ENCODE measurements at places on chromosomes 5 and 9.

GRCh38 chr5:53025487-53025886, 36.3 kb downstream of the ITGA2 start:
- no peak for DNase-seq

GRCh38 chr5:180898621-180899246, at the start of gene BTNL8:
Gene BTNL8, plus strand, starts transcription at chr5:180899159. Its CDS starts 152 bp downstream, at chr5:180899311.
- no peak for DNase-seq

- no peak for DNase-seq
These were observed 94.3 kb downstream of the PRKACG start for GRCh38 chr9:68919661-68920060.

DNA sequence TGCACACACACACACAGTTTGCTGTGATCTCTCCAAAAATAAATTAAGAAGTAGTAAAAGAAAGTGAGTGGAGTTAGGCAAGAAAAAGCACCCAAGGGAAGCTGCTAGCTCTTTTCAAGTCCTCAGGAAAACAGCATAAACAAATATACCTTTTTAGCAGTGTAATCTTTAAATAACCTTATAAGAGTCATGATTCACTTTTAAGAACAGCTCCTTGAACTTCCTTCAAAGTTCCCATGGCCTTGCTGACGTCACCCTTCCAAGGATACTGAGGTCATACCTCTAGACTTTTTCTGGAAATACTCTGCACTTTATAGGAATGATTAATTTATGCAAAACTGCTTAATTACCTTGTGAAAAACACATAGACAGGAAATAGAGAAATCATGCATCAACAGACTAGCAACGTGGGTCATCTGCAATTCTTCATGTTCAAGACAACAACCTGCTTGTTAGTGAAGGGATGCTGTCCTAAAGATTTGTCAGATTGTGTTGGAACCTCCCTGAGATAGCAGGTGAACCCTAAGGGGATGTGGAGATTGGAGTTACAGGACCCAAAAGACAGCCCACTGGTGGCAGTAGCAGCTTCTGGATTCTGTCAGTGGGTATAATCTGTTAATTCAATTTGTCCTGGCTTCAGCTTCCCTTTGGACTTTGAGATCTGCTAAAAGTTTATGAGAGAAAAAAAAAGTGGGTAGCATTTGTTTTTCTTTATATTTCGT, 229.0 kb downstream of the ELAVL2 start:
- no peak for DNase-seq

GRCh38 chr5:152505442-152506042, 100.5 kb upstream of the NMUR2 start:
- peak; percentile 31 for DNase-seq

GRCh38 chr9:127783111-127784008, 2.5 kb upstream of the CDK9 start:
- DNase-seq = no peak

DNA sequence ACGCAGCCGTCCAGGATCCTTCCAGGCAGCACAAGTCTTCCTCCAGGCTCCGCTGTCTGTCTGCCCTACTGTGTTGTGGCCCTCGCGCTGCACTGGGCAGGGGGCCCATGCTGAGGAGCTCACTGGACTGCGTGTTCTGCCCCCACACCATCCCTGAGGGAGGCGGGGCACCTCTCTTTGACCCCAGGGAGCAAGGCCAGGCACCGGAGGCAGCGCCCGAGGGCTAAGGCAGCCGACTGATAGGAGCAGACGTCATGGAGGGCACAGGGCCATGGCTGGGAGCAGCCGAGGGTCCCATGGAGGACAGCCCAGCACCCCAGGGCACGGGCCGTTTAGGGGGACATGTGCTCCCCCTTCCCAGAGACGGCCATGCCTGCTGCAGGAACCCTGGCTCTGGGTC, 46.7 kb downstream of the KCNT1 start:
- DNase-seq = no peak

- no peak for DNase-seq
These were observed 175.5 kb downstream of the MUSK start for GRCh38 chr9:110844121-110844520.

DNA sequence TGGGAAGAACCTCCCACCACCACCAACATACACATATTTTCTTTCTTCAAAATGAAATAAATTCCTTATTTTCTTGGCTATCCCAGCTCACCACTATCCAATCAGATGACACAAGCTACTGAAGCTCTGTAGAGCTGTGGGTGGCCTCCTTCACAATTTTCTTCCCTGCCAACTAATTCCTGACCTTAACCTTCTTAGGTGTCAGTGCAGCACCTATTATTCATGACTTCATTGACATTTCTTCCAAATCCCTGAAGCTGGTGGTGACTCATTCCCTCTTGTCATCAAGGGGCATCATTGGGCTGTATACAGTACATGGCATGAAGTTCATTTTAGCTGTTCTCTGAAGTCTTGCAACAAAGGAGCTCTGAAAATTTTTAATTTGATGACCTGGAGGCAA, 42.0 kb upstream of the ADRA1B start:
- DNase-seq = no peak

DNA sequence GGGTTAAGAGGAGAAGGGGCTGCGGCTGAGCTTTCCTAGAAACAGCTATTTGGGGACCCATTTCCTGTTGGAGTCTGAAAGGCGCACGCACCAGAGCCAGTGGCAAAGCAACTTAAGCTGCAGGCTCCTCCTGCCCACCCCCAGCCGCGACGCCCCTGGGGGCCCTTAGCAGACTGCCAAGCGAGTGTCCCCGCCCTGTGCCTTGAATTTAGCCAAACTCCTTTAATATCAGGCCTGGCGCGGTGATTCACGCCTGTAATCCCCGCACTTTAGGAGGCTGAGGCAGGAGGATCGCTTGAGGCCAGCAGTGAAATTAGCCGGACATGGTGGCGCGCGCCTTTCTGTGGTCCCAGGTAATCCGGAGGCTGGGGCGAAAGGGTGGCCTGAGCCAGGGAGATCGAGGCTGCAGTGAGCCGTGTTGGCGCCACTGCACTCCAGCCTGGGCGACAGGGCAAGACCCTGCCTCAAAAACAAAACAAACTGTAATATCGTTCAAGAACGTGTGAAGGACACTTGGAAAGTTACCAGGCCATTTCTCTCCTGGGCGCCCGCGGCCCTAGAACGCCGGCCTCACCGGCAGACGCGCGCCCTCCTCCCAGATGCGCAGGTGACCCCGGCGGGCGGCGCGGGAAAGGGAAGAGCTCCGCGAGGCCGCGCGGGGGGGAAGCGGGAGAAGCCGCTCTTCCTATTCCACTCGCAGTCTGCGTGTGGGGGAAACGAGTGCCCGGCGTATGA, 1.0 kb upstream of the F2R start:
- DNase-seq = no peak

DNA sequence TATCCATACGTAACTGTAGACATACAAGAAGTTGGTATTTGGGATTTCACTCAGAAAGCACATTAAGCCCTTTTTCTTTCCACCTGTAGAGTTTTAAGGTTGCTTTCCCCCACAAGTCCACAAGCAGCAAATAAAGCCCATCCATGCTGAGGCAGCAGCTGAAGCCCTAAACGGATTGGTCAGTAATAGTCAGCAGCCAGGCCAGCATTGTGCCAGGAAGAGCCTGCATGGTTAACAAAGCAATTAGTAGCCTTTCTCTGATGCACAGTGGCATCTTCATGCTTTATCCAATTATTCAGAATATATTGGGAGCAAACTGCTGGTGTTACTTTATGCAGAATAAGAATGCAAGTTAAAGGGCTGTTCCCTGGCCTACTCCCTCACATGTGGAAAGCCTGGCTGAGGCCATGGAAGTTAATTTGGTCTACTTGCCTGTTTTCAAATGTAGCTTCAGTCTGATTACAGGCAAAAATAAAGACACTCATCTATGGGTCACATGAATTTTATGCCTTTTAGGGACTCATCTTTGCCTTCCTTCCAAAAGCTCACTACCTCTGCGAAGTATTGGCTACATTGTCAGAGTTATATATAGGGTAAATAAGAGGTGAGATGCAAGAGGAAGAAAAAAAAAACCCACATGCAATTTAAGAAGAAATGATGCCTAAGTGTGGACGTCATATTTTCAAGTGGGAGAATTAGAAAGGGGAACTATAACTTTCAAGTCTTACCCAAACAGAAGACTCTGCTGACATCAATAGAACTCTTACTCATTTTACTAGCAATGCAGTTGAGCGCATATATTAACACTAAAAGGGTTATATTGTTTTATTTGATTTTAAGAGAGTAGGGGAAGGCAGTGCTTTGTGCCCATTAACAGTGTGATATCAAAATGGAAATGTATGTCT, 15.9 kb downstream of the EBF1 start:
- DNase-seq = no peak

- no peak for DNase-seq
These were observed 239.9 kb upstream of the TNC start for GRCh38 chr9:115357821-115358220.

GRCh38 chr5:119582987-119583386, 46.4 kb upstream of the FAM170A start:
- no peak for DNase-seq

GRCh38 chr5:118434522-118434921, 553.8 kb downstream of the DTWD2 start:
- no peak for DNase-seq

DNA sequence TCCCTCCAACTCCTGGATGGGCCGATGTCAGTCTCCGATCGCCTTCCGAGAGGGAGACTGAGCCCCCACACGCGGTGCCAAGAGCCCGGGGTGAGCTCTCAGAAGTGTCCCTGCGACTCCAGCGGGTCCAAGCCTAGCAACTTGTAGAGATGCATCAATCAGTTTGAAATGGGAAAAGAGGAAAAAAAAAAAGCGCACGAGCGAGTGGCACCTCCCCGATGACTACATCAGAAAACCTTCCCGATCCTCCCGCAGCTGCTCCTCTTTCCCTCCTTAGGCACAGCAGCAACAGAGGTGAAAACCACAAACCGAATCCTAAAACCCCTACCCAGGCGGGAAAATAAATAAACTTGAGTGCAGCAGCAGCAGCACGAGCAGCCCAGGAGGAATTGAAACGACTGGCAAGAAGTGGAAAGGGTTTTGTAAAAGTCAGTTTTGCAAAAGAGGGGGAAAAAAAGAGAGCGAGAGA, 1.0 kb upstream of the EFNA5 start:
- no peak for DNase-seq

- no peak for DNase-seq
These were observed 18.1 kb upstream of the TNC start for GRCh38 chr9:115135821-115136778.

DNA sequence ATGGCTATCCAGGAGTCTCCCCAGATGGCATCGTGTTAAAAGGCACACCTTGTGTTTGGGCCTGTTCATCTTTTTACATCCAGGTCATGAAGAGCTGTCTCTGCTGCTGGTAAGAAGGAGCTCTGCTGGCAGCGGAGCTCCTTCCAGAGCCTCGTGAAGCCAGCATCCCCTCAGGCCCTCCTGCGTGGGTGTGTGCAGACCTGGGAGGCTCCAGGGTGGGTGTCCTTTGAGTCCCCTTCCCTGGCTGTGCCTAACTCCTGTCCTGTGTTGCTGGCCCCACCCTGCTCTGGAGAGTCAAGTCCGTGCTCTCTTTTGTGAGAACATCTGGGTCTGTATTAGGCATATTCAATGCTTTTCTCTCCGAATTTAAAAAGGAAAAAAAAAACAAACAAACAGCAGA, 149.6 kb upstream of the IRX2 start:
- no peak for DNase-seq

DNA sequence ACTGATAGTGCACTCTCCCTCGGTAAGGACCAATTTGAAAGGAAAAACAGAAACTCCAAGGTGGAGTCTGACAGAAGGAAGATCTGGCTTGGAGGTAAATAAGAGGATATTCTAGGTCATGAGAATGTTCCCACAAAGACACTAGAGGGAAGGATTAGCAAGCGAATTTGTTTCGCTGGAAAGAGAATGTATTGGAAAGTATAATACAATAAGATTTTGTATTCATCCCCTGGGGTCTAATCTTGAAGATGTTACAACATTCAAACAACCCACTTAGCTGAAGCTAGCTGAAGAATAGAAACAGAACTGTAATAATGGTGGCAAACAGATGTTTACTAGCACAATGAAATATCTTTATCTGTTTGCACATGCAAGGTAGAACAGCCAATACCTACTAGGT, 158.7 kb downstream of the GNAQ start:
- no peak for DNase-seq

- DNase-seq = no peak
These were observed 91.9 kb downstream of the CEMIP2 start for GRCh38 chr9:71676460-71676859.

DNA sequence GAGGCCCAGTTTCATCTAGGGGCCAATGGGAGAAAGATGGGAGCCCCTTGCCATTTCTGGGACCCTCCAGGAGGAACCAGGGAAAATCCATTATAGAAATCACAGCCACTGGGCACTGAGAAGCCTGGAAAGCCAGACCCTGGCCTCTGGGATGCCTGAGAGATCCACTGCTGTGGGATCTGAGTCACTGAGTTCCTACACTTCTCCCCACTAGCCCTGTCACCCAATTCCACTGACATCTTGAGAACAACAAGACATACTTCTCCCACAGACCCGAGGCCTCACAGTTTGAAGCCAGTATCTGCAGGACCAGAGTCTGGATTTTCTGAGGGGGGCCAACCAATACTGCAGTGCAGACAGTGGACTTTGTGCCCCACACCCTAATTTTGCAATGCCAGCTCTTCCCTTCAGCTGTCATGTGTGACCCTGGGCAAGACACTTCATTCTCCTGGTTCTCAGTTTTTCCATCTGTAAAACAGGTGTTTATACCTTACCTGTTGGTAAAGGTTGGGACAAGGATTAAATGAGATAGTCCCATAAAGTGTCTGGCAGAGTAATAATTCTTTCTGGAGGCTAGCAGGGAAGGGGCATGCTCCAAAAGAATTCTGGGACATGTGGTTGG, 46.5 kb downstream of the CXXC5 start:
- no peak for DNase-seq

- DNase-seq = no peak
These were observed 139.0 kb upstream of the TNPO1 start for GRCh38 chr5:72677447-72677846.

DNA sequence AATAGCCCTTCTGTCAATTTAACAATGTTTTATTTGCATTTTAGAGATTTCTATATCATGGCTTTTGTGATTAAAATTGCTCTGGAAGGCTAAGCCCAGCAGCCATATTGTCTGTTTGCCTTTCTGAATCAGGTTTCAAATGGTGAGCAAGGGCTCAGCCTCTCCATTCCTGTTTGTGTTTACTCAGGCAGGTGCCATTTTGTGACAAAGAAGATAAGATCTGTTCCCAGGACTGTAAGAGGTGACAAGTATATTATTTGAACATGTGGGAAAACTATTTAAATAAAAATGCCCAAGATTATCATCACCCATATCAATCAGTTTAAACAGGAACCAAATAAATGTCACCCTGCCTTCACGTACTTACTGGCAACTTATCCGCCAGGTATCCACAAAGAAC, 641.3 kb upstream of the KLF4 start:
- DNase-seq = no peak

GRCh38 chr9:28651050-28651722, 1077.9 kb upstream of the C9orf72 start:
- no peak for DNase-seq

- DNase-seq = no peak
These were observed 147.1 kb downstream of the CDH10 start for GRCh38 chr5:24497591-24498157.

GRCh38 chr5:139133282-139133681, 64.9 kb downstream of the SIL1 start:
- no peak for DNase-seq

All from iPS DF 6.9 (cell line).